ENCODE measurements at places on chromosomes 6 and 20. TPM values are rescaled to one million over a fixed set of nuclear protein-coding genes. Genes with fewer than 3 reads are reported as not detected.

- no peak for DNase-seq
- H3K27me3 ChIP-seq, result peaks cover 1% of the 10 kb centered on the region
- H3K36me3 ChIP-seq, result no peaks in the 10 kb centered on the region
- no peak overlapping the region for H3K4me3 ChIP-seq
- H3K27ac ChIP-seq, result no peak overlapping the region
These were observed 78.7 kb upstream of the TMEM30A start for GRCh38 chr6:75363304-75363703.

DNA sequence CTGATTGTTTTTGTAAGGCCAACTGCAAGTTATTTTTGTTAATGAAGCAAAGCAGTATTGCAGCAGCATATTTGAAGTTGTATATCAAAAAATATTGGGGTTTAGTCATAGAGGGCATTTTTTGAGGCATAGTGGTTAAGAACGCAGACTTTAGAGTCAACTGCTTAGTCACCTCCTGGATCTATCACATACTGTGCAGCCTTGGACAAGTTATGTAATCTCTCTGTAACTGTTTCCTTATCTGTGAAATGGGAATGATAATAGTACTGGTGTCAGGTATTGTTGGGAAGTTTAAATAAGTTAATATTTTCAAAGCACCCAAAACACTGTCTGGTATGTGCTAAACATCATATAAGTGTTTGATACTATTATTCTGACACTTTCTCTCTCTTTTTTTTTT is 27.2 kb upstream of the EFHC1 start:
- no peaks in the 10 kb centered on the region for H3K27me3 ChIP-seq
- no peak for DNase-seq
- peaks cover 76% of the 10 kb centered on the region for H3K4me1 ChIP-seq

CST7 gene
- total RNA-seq, result 92.4 TPM

GRCh38 chr6:159540152-159540551 is 152.9 kb downstream of the SOD2 start:
- no peak overlapping the region for H3K27ac ChIP-seq
- H3K4me1 ChIP-seq, result no peaks in the 10 kb centered on the region
- no peak for DNase-seq

- H3K27me3 ChIP-seq, result peaks cover 16% of the 10 kb centered on the region
- peak; percentile 64 for DNase-seq
- H3K36me3 ChIP-seq, result no peaks in the 10 kb centered on the region
- H3K27ac ChIP-seq, result peak overlapping the region; percentile 17
- peaks cover 18% of the 10 kb centered on the region for H3K4me1 ChIP-seq
These were observed 8.8 kb upstream of the VSX1 start for GRCh38 chr20:25090492-25091429.

- no peaks in the 10 kb centered on the region for H3K4me1 ChIP-seq
- no peak overlapping the region for H3K27ac ChIP-seq
- DNase-seq, result no peak
- H3K4me3 ChIP-seq, result no peak overlapping the region
- no peaks in the 10 kb centered on the region for H3K36me3 ChIP-seq
- no peaks in the 10 kb centered on the region for H3K27me3 ChIP-seq
These were observed 45.4 kb downstream of the TPBG start for GRCh38 chr6:82408952-82409431.

GRCh38 chr6:170012037-170012330 is 260.6 kb downstream of the ERMARD start:
- no peaks in the 10 kb centered on the region for H3K4me1 ChIP-seq
- no peak overlapping the region for H3K27ac ChIP-seq
- peaks cover 29% of the 10 kb centered on the region for H3K27me3 ChIP-seq
- H3K36me3 ChIP-seq, result no peaks in the 10 kb centered on the region
- H3K4me3 ChIP-seq, result no peak overlapping the region
- DNase-seq, result no peak

PHF3 gene
- 66.2 TPM for total RNA-seq

BPIFB2 gene
- not detected for total RNA-seq

DNA sequence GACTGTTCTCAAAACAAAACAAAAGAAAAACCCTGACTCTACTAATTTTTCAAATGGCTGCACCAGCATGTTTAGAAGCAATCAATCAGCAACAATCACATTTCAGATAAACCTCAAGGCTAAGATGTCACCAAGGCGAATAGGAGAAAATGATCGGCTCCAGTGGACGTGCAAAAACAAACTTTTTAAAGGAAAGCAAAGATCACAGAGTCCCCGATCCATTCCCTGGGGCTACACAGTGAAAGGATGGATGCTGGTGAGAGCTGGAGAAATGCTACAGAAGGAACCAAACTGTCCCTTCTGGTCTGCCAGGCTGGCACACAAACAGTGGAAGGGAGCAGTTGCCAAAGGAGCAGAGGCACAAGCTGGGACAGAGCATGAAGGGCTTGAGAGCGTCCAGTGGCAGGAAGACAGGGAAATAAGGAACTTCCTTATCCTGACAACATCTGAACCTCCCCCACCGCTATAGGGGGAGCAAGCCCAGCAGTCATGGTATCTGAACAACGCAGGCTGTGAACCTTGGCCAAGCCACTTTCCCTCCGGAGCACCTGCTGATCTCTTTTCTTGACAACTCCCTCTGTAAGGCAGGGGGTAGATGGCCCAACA is 73.7 kb upstream of the HIVEP1 start:
- DNase-seq, result no peak
- H3K27me3 ChIP-seq, result no peaks in the 10 kb centered on the region
- peaks cover 4% of the 10 kb centered on the region for H3K4me1 ChIP-seq
- H3K4me3 ChIP-seq, result no peak overlapping the region

DNA sequence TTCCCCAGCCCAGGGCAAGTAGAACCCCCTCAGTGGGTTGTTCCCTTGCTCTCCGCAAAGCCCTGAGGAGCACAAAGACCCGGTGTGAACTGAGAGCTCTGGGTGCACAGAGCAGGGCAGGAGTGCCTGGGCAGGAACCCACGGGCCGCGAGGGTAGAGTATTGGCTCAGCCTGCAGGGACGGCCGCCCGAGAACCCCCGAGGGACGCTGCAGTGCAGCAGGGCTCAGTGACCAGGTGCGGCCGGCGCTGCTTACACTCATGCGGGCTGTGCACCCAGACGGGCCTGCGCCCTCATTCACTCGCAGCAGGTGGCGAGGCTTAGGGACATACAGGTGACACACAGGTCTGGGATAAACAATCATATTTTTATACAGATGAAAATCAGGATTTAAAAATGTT is 51.9 kb upstream of the PDE10A start:
- H3K27me3 ChIP-seq, result no peaks in the 10 kb centered on the region
- no peak overlapping the region for H3K4me3 ChIP-seq
- no peak for DNase-seq

- H3K36me3 ChIP-seq, result peaks cover 2% of the 10 kb centered on the region
- no peaks in the 10 kb centered on the region for H3K27me3 ChIP-seq
- DNase-seq, result no peak
- peak overlapping the region; percentile 7 for H3K27ac ChIP-seq
These were observed 139.0 kb downstream of the MTHFD1L start for GRCh38 chr6:151004383-151005024.

DNA sequence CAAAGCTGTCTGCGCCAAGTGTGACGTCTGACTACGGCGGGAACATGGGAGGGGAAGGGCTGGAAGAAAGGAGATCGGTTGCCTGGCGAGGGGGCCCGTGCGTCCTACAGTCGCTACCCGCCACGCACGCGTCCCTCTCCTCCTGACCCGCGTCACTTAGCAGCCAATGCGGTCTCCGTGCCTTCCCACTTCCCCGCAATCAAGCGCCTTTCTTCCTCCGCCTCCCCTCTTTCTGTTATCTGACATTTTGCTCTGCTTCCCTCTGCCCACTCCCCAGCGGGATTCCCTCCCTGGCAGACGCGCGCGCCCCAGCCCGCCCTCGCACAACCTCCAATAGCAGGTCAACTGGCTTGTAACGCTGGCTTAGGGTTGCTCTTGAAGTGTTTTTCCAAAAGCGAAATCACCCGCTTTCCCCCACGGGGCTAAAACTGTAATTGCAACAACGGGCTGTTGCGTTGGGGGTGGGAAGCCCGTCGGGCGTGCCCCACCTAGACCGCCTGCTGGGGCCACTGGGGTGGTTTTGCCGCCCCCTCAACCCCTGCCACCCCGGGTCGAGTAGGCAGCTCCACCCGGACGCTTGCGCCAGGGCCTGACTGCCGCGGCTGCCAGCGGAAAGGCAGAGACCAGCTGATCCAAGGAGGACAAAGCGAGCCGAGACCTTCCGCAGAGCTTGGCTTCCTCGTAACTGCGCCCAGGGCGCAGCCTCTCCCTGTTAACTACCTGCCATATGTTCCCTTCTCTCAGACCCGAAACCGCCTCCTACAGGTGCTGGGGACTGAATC is 6.2 kb upstream of the SOX4 start:
- peaks cover 42% of the 10 kb centered on the region for H3K27me3 ChIP-seq
- no peak overlapping the region for H3K27ac ChIP-seq
- H3K4me1 ChIP-seq, result peaks cover 12% of the 10 kb centered on the region

- H3K27ac ChIP-seq, result no peak overlapping the region
- no peaks in the 10 kb centered on the region for H3K4me1 ChIP-seq
- no peaks in the 10 kb centered on the region for H3K36me3 ChIP-seq
These were observed 58.8 kb downstream of the SAMD5 start for GRCh38 chr6:147567141-147567805.

DNA sequence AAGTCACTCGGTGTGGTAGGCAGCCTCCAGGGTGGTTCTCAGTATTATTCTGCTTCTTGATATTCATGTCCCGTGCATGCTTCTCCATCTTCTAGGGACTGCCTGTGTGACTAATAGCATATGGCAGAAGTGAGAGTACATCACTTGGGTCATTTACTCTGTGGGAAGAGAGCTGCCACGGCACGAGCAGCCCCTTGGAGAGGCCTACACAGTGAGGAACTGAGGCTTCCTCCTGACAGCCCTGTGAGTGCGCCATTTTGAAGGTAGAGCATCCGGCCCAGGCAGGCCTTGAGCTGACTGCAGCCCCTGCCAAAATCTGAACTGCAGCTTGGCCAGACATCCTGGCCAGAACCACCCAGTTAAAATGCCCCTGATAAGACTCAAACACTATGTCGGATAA is 17.3 kb upstream of the MCUR1 start:
- peaks cover 9% of the 10 kb centered on the region for H3K27me3 ChIP-seq
- no peak overlapping the region for H3K27ac ChIP-seq
- no peak for DNase-seq
- no peak overlapping the region for H3K4me3 ChIP-seq

DNA sequence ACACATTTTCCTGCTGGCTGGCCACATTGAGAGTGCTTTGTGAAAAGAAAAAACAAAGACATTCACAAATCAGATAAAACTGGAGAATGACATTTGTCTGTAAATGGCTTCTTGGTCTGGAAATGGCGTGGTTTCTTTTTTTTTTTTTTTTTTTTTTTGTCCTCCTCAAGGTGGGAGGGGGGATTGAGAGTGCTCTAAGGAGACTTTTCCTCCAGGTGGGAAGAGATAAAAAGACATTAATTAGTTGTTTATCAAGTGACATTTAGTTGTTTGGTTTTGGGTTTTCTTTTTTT is 40.4 kb downstream of the GNAS start:
- peak overlapping the region; percentile 95 for H3K4me3 ChIP-seq
- no peak for DNase-seq
- H3K27me3 ChIP-seq, result no peaks in the 10 kb centered on the region
- peaks cover 24% of the 10 kb centered on the region for H3K36me3 ChIP-seq
- H3K4me1 ChIP-seq, result peaks cover 43% of the 10 kb centered on the region

DNA sequence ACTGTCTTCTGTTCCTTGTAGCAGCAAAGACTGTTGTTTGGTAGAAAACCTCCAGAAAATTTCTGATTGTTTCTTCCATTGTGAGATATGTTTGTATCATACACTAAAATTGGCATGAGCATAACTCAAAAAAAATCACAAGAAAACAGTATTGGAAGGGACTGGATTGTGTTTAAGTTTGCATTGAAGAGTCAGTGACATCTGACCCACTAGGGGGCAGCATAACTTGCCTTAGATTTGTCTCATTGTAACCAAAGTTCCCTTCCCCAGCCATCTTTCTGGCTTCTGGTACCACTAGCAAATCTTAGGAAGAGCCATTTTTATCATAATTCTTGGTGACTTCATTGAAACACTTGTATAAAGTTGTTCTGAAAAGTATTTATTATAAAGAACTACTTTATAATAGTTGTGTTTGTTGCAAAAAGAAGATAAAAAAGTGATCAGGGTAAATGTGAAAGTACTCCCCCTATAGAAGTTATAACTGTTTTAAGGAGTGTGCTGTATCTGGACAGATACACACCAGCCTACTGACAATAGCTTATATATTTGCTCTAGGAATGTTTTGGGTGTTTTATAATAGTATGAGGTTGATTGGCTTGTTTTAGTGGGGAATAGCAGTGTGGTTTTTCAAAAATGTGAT is 7.7 kb downstream of the CSTF1 start:
- no peaks in the 10 kb centered on the region for H3K27me3 ChIP-seq
- H3K4me1 ChIP-seq, result peaks cover 15% of the 10 kb centered on the region
- peak overlapping the region; percentile 48 for H3K27ac ChIP-seq
- no peak for DNase-seq

DNA sequence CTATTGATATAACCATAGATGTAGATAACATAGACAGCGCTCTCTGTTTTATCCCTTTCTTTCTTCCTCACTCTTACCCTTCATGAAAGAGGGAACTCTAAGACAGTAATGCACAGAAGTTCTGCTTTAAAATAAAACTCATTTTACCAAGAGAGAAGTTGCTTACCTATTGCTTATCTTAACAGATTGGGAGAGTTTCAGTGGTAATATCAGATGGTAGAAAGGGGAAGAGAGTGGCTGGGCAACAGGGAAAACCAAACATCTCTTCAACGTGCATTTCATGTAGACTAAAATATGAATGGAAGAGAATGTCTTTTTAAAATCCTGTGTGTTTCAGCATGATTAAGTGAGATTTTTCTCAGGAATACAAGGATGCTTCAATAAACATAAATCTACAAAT is 45.3 kb upstream of the SIRPG start:
- no peak overlapping the region for H3K27ac ChIP-seq
- H3K27me3 ChIP-seq, result no peaks in the 10 kb centered on the region
- H3K4me3 ChIP-seq, result no peak overlapping the region
- H3K4me1 ChIP-seq, result peaks cover 8% of the 10 kb centered on the region

GRCh38 chr6:133542056-133542821 is 301.1 kb downstream of the EYA4 start:
- H3K4me3 ChIP-seq, result no peak overlapping the region
- H3K4me1 ChIP-seq, result no peaks in the 10 kb centered on the region
- DNase-seq, result no peak
- no peaks in the 10 kb centered on the region for H3K36me3 ChIP-seq
- no peak overlapping the region for H3K27ac ChIP-seq
- H3K27me3 ChIP-seq, result peaks cover 2% of the 10 kb centered on the region

Measured in activated naive CD8-positive, alpha-beta T cell treated with anti-CD3 and anti-CD28 coated beads, Interleukin-2, amount 10 ng/mL, durations not matched to agents 7 days and 5 days (primary cell).